GM18507 (cell line): ENCODE measurements at places on chromosomes 12 and 14.

DNA sequence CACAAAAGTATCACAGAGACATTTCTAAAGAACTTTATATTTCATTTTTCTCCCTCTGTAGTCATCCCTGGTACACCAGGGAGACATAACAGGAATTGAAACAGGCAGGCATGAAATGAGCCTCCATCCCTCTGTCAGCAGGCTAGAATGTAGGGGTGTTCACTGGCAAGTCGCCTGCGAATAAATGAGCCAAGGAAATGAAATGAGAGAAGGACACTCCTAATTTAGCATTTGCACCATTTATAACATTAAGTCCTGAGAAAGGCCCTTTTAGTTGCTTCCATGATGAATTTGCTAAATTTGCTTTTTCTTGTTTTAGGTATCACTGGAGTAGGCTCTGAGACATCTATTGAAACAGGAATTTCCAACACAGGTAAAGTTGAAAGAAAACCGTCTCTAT lies 192.4 kb upstream of the CNTN1 start:
- no peak for DNase-seq

GRCh38 chr12:94863321-94864035 lies 140.0 kb downstream of the NDUFA12 start:
- no peak for DNase-seq

DNA sequence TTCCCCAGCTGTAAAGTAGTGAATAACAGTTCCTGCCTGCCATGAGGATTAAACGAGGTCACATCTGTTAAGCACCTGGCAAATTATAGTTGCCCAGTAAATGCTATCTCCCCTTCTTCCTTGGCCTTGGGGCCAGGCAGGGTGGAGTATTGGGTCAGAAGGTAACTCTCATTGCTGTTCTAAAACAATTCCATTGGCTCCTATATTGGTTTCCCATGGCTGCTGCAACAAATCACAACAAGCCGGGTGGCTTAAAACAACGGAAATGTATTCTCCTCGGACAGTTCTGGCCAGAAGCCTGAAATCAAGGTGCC lies 31.9 kb downstream of the MMAB start:
- DNase-seq: no peak

GRCh38 chr12:108128221-108129016 lies 669 bp upstream of the WSCD2 start:
- no peak for DNase-seq

DNA sequence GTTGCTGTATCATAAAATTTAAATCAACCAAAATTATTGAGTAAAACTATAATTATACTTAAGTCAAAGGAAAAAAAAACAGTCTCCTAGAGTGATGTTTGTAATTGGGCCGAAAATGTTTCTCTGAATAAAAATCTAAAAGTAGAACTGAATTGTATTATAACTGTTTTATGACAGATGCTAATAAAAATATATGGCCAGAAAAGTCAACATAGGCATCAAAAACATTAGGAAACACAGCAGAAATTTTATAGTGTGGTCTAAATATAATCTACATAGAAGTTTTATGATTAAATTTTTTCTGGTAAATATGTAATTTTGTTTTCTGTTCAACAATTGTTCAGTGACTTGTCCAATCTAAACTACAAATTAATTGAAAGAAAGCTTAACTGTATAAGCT lies 277.8 kb downstream of the ALX1 start:
- no peak for DNase-seq

GRCh38 chr14:61196034-61196433 lies 85.1 kb downstream of the TMEM30B start:
- no peak for DNase-seq

- no peak for DNase-seq
Measured at GRCh38 chr12:122730215-122731014, at the start of gene HCAR1. TSS of gene HCAR1 (minus strand) at chr12:122730844. CDS start at chr12:122730339, 505 bp downstream.

GRCh38 chr12:85405781-85406522 lies 125.9 kb downstream of the ALX1 start:
- DNase-seq: no peak

DNA sequence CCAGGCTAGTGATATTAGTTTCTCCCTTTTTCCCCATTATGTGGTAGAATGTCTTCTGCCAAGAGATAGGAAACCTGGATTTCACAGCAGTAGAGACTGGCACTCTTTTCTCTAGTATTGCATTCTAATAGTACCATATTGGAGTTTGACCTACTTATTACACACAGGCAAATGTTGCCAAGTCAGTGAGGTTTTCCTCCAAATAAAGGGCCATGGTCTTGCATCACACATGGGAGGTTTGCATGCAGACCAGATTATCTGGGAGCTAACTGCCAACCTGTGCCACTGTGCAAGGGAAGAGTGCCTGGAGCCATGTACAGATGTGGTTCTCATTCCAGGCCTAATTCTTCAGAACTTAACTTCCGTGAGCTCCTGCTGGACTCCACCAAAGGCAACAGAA lies 113.3 kb downstream of the ANO6 start:
- no peak for DNase-seq

GRCh38 chr14:94481468-94482131 lies 5.6 kb upstream of the SERPINA9 start:
- DNase-seq: no peak

GRCh38 chr12:108751821-108752220 lies 20.5 kb upstream of the CORO1C start:
- no peak for DNase-seq

DNA sequence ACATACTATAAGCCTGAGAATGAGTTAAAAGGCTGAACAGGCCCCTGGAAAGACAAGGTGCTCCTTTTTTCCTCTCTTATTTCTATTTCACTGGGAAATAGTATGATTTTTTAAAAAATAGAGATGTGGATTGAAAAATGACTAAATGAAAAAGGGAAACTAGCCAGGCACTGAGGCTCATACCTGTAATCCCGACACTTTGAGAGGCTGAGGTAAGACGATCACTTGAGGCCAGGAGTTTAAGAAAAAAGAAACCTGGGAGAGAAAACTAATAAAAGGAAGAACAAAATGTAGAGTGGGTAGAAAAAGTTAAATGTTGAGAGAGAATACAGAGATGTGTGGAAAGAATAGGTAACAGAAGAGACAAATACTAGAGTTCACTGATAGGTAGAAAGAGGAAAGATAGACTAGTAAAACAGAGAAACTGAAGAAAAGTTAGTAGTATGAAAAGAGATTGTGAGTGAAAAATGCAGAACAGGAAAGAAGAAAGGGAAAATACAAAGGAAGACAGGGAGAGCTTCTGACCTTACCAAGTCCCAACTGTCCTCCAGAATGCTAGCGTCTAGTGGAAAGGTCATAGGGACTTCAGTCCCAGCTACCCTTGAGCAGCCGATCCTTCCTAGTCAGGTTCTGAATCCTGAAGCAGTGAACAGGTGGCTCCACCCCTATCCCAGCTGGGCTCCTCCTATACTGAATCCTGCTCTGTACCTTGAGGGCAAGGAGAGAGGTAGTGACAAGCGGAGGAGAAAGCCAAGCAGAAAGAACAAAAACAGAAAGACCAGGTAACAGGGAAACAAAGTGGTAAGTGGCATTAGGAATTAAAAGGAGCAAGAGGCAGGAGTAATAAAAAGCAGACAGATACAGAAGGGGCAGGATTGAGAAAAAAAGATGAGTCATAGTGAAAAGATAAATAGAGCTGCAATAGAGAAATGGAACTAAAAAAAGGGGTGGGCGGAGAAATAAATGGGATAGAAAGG lies 7.3 kb downstream of the TMEM116 start:
- DNase-seq: no peak

DNA sequence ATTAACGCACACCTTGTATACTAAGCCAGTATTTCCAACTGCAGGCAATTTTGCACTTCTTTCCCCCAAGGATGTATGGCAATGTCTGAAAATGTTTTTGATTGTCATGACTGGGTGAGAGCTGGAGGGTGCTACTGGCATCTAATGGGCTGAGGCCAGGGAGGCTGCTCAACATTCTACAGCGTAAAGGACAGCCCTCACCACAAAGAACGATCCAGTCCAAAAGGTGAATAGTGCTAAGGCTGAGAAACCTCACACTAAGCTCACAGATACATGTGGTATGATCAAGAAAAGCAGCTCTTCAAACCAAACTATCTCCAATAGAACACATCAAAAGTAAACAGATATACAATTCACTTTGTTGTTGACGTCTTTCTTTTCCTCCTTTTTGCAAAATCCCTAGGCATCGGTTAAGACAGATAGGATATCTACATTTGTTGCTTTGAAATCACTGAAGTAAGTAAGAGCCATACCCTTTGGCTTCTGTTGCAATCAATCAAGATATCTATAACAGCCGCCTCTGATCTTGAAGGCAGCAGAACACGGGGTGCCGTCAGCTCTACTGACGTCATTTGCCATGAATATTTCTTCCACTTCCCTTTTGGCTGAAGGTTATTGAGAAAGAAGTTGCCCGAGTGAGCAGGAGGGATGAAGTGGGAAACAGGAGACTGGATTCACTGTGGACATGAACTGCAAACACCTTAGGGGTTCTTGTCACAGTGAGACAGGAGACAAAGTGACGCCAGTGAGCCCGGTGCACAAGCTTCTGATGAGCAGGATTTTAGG lies 218.3 kb downstream of the FOXN3 start:
- no peak for DNase-seq

- peak; percentile 43 for DNase-seq
Measured at GRCh38 chr12:93847517-93848474, 170.6 kb downstream of the CRADD start.

DNA sequence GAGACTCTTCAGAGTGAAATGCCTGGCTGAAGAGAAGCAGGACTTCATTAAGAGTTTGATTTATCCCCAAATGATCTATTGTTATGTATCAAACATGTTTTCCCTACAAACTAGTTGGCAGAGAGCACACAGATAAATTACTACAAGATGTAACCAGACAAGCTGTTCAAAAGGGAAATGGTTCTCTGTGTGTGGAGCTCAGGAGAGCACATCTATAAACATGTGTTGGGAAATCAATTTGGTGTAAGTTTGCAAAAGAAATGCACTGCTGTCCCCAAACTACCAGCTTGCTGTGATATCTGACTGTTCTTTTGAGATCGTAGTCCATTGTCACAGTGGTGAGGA lies 159.2 kb downstream of the PAH start:
- no peak for DNase-seq
